A549 treated with CORT108297 at 1 μM for 4 hours (cell line): ENCODE measurements at places on chromosomes 5 and 9. TPM values are rescaled to one million over a fixed set of nuclear protein-coding genes. Genes with fewer than 3 reads are reported as not detected.

TERT gene
- 1.3 to 3.6 TPM (median 2.7 TPM) in 5 replicates for total RNA-seq

ARHGEF37 gene
- 0.72 to 1.2 TPM (median 0.87 TPM) in 5 replicates for total RNA-seq

PTPRD gene
- total RNA-seq, result 0.06 to 0.34 TPM (median 0.16 TPM) in 5 replicates

NUTM2F gene
- not detected in 5 replicates for total RNA-seq

PHF24 gene
- 0.03 to 0.18 TPM (median 0.10 TPM) in 5 replicates for total RNA-seq
